ENCODE measurements at places on chromosomes 6 and 20.
A peak's percentile ranks its signal among the peaks of the same experiment; 100 is the strongest.

GRCh38 chr20:15077733-15078250, 740.4 kb upstream of the FLRT3 start:
- no peak for DNase-seq

- DNase-seq = no peak
Measured at GRCh38 chr20:8645326-8645725, 423.6 kb upstream of the PLCB4 start.

GRCh38 chr6:105504706-105505105, 101.8 kb upstream of the PREP start:
- no peak for DNase-seq

- DNase-seq = no peak
Measured at GRCh38 chr6:339480-339879, 47.2 kb downstream of the DUSP22 start.

GRCh38 chr6:105821027-105821426, 265.1 kb upstream of the PRDM1 start:
- no peak for DNase-seq

GRCh38 chr20:37270576-37271420, 9.2 kb upstream of the GHRH start:
- no peak for DNase-seq

DNA sequence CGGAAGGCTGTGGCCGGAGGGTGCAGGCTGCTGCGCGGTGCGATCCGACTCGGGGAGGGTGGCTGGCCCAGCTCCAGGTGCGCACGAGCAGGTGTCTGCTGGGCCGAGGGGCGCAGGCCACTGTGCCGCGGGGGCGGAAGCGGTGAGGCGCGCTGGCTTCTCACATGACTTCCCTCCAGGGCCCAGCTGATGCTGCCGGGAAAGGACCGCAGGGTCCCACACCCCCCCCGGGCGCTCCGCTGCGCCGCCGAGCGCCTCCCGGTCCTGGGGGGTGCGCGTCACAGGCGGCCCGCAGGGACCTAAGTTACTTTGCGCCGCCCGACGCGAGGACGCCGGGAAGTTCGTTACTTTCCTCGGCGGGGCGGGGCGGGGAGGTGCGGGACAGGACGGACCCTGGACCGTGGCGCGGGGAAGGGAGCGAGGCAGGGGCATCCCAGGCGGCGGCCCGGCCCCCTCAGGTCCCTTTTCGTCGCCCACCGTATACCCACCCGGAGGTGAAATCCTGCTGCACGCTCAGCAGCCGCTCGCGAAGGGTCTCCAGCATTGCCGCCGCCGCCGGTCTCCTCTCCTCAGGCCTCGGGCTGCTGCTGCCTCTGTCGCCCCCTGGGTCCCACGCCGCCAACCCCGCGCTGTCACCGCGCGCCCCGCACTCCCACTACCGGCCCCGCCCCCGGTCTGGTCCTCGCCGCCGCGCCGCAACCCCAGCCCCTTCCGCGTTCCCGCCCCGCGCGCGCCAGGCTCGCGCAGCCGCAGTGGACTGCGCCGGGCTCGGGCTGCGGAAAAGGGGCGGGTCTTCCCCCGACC, at the start of gene DTNBP1:
Gene DTNBP1 (minus strand): TSS at position 703 of the 804 bp plus-strand sequence. CDS start 159 bp downstream, at position 544.
- peak; percentile 70 for DNase-seq
